Caco-2 (cell line): ENCODE measurements at places on chromosomes 4 and X. TPM values are rescaled to one million over a fixed set of nuclear protein-coding genes. Genes with fewer than 3 reads are reported as not detected.

Gene HTN1
- not detected in 2 replicates for total RNA-seq

Gene ZNF275
- 5.2 and 5.6 TPM in 2 replicates for total RNA-seq

Gene MAPK10
- 0.28 and 0.79 TPM in 2 replicates for total RNA-seq

Gene CLTRN
- total RNA-seq: 1.7 and 2.1 TPM in 2 replicates

Gene REELD1
- total RNA-seq: not detected in 2 replicates
